ENCODE measurements at places on chromosomes 5 and 9.

DNA sequence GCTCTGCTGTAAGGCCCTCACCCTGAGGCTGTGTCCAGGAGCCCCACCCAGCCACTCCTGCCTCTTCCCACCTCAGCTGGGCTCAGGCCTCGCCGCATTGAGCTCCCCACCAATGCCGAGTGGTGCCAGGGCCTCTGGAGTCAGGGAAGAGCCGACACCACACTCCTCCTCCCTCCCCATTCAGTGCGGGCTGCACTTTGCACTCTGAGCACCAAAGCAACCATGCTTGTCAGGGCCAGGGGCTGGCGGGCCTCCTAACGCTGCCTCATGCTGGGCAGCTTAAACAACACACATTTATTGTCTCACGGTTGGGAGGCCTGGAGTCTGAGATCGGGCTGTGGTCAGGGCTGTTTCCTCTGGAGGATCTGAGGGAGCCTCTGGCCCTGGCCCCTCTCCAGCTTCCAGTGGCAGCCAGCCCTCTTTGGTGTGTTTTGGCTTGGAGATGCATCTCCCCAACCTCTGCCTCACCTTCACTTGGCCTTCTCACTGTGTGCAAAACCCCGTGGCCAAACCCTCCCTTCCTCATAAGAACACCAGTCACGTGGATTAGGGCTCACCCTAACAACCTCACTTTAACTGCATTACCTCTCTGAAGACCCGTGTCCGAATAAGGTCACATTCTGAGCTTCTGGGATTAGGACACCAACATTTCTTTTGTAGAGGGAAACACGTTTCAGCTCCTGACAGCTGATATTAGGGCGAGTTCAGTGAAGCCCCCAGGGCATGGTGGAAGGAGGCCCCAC lies 157.8 kb downstream of the MED10 start:
- no peak for DNase-seq

DNA sequence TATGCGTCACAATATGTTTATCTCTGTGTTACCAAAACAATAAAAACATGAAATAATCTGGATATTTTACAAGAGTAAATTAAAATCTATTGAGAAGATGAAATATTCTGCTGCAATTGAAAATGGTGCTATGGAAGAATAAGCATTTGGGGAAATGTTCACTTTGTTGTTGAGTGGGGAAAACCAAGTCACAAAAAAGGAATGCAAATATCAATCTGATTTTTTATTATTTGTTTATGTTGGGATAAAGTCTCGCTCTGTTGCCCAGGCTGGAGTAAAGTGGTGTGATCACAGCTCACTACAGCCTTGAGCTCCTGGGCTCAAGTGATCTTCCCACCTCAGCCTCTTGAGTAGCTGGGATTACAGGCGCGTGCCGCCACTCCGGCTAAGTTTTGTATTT lies 8.6 kb upstream of the F2RL1 start:
- no peak for DNase-seq

- DNase-seq: no peak
Observed at GRCh38 chr9:115466756-115467155, 348.8 kb upstream of the TNC start.

GRCh38 chr9:75471549-75472114 lies 383.3 kb downstream of the OSTF1 start:
- no peak for DNase-seq

DNA sequence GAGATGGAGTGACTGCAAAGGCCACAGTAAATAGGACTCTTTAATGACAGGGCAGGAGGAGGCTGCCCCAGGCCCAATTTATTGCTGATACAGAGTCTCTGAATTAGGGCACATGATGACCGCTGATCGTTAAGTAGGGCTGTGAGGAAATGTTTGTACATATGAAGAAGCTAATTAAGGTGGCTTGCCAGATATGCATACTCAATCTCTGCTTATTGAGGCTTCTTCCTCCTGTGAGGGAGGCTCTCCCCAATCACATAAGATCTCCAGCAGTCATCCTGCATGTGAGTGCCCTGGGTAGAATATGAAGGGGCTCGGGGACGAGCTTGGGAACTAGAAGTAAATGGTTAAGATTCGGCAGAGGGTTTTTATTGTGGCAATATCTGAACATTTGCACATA lies 8.2 kb upstream of the CD180 start:
- DNase-seq: no peak

- DNase-seq: no peak
Observed at GRCh38 chr5:8839361-8840055, 706.4 kb downstream of the SEMA5A start.

DNA sequence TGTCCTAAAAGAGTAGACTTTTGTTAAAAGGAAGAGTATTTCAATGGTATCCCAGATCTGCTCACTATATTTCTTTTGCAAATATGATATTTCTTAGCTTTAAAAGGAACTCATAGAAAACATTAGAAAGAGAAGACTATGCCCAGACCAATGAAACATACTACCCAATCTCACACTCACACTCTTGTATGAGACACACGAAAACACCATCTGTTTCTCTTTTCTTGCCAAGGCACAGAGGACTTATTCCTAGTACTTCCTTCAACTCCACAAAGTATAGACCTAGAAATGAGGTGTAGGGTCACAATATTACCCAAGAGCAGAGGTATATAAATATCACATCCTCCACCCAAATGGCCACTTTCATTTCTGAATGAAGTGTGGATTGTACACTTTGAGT lies 292.4 kb upstream of the ACO1 start:
- no peak for DNase-seq

DNA sequence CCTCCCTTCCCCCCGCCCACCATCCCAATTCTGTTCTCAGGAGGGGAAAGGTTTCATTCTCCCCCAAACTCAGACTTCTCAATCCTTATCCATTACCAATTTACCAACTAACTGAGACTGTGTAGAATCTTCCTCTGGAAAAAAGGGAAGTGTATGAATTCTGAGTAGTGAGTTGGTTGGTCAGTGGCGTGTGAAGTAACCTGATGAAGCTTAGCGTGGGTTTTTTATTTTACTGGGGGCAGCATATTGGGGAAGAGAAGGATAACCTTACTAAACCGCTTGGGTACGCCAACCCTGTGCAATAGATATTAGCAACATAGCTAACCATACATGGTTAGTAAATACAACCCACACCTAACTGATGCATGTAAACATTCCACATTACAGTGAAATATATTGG lies 1.1 kb upstream of the DNAJC21 start:
- DNase-seq: no peak

All from NCI-H774 (cell line).